ENCODE measurements at places on chromosomes 4 and X.

DNA sequence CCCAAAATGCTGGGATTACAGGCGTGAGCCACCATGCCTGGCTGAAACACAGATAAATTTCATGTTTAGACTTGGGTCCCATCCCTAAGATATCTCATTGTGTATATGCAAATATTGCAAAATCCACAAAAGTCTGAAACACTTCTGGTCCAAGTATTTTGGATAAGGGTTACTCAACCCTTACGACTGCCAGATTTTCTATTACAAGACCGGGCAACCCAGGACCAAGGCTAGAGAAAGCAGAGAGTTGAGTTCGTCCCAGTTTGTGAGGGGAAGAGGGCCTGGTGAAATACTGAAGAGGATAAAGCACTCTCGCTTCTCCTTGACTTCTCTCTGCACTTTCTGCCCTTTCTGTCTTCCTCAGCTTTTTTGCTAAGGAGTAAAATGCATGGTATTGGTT, 34.5 kb downstream of the ZFX start:
- DNase-seq = no peak

GRCh38 chr4:131509521-131509920, 1639.6 kb upstream of the PCDH10 start:
- DNase-seq = no peak

GRCh38 chrX:72079607-72080006, 52.1 kb downstream of the RTL5 start:
- peak; percentile 48 for DNase-seq

DNA sequence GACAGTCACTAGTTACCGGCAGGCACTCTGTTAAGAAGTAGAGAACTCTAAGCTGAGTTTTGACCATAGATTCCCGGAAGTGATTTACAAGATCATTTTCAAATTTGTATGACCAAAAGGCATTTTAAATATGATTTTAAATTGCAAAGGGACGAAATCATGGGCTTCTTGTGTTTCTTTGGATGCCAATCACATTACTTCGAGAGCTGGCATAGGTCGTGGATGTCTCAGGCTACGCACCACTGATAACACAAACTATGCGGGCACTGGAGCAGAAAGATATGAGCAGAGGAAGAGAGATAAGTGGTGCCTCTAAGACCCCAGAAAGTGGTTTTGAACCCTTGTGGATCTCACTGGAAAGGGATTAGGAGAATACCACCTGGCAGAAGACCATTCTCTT, 294.2 kb upstream of the FTHL17 start:
- DNase-seq = no peak

GRCh38 chrX:31228415-31228832, 156.6 kb upstream of the FTHL17 start:
- no peak for DNase-seq

- no peak for DNase-seq
Observed at GRCh38 chr4:74378573-74378972, 13.6 kb downstream of the EREG start.

DNA sequence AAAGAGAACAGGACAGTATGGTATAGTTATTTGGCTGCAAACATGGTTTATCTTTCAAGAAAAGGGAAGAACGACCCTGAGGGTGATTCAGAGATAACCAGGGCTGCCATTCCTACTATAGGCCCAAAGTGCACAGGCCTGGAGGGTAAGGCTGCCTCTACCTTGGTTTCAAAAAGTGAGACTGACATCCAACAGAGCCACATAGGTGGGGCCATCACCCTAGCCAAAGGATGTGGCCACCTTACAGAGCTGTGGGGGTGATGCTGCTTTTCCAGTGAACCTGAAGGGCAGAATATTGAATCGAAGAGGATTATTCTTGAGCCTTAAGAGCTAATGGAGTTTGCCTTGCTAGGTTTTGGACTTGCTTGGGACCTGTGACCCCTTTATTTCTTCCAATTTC, 15.7 kb downstream of the SH2D1A start:
- DNase-seq = no peak

DNA sequence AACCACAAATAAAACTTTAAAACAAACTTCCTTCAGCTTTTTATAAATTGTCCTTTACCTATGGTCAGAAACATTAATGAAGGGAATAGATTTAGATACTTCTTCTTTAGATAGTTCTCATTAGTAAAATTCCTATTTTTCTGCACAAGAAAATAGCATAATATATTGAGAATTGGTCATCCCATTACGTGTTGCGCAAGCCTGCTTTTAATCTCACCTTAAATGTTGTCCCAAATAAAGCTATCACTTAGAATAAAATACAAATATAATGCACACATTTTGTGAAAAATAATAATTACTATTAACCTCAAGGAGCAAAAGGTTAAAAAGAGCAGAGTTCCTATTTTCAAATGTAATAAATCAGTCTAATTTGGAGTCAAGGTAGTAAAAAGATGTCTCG, 95.2 kb upstream of the TTC29 start:
- no peak for DNase-seq

DNA sequence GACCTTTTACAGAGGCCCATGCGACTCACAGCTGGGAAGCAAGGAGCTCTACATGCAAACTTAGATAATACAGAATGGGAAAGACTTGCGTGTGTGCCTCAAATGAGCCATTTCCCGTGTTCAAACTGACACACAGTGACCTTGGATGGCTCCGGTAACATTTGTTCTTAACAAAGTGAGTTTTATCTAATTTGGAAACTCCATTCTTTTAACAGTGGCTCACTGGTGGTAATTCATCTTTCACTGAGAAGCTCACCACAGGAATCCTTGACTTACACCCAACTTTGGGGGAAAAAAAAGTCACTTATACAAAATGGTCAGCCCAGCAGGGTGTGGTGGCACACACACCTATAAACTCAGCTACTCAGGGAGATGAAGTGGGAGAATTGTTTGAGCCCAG, 190.6 kb downstream of the LDB2 start:
- no peak for DNase-seq

DNA sequence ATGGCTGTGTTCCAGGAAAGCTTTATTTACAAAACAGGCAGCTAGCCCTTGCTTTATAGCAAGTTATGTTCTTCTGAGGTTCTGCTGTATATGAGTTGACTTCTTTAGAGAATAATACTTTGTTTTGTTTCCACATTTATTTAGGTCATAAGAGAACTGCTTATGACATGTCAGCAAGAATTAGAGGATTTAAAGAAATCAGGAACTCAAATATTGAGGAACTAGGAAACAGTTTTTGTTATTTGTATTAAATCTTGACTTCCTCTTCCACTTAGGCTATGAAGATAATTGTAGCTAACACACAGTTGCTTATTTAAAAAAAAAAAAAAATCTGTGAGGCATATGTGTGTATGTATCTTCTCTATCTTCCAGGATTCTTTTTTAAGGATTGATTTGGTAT, 14.3 kb downstream of the ZRSR2 start:
- DNase-seq = no peak

DNA sequence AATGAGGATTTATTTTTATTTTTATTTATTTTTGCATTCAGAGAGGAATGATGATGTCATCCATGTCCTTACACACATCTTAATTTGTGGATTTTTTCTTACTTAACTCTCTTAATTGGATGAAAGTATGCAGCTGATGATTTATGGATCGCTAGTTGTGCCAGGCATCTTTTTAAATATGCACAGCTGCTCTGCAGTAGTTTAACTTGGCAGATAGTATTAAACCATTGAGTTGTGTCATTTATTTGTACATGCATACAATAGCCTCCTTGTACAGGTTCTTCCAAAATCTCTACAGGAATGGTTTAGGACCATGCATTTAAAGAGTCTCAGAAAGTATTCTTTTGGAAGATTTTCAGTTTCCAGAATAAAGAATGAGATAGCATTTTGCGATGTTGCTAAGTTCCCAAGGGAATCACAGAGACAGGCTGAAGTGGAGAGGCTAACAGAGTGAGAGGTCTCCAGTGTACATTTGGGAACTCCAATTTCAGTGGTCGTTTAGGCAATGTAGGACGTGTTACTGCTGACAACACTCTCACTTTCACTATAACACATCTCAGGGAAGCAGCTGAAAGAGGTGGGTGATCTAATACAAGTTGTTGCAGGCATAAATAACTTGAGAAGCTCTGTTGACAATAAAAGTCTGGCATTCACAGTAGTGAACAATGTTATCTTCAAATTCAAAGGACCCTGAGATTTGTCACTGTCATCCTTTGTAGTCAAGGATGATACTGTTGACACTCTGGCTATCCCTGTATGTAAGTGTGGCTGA, 49.9 kb upstream of the SCRG1 start:
- no peak for DNase-seq

- DNase-seq = peak; percentile 13
Observed at GRCh38 chr4:52172166-52172565, 121.1 kb downstream of the SPATA18 start.

DNA sequence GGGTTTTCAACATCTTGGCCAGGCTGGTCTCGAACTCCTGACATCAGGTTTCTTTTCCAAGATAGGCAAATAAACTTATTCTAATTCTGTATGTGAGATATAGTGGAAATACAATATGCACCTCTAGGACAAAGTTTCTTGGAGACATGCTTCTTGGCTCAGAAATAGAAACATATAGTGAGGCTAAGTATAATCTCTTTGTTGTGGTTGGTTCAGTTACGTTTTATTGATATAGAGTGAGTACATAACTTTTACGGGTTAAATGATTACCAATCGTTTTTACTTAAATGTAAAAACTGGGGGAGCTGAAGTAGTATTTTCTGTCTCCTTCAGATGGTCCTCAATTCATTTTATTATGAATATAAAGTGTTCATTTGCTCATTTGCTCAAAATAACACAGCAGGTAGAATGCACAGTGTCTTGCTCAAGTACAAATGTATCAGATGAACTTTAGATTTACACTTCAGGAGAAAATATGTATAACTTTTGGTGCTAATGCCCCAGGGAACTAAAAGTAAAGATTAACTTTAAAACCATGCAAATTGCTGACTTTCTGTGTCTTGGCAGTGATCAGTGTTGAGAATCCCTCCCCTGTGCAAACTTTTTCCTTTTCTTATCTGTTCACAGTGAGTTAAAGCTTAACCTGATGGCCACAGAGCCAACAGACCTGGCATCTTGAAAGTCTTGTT, 77.6 kb downstream of the AFF1 start:
- DNase-seq = no peak

DNA sequence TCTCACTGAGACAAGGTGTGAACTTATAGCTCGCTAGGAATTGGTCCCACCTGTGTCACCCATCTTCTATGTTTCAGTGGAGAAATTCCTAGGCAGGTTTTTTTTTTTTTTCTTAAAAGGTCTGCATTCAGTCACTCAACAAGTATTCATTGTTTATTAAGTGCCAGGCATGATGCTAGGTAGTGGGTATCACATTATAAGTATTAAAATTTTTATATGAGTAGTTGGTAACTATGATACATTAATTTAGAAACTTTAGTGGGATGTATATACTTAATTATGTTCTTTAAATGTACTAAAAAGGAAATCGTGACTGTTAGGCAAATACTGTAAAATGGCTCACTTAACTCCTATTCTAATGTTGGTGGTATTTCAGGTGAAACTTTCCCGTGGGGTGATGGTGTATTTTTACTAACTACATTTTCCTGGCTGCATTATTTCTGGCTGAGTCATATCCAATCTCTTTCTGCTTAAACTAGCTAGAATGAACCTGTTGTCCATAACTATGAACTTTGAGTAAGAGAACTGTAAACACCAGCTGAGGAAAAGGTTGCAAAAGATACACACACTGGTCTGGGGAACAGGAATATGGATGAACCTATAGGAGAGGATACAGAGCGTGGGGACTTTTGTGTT, 49.3 kb upstream of the MED14 start:
- no peak for DNase-seq

- no peak for DNase-seq
Observed at GRCh38 chrX:6599230-6599860, 64.4 kb upstream of the VCX3A start.

- DNase-seq = peak; percentile 5
Observed at GRCh38 chr4:31370866-31371465, 650.8 kb downstream of the PCDH7 start.

GRCh38 chrX:40064055-40064597, 33.6 kb downstream of the BCOR start:
- no peak for DNase-seq

GRCh38 chr4:138053641-138054301, 188.4 kb downstream of the SLC7A11 start:
- no peak for DNase-seq

DNA sequence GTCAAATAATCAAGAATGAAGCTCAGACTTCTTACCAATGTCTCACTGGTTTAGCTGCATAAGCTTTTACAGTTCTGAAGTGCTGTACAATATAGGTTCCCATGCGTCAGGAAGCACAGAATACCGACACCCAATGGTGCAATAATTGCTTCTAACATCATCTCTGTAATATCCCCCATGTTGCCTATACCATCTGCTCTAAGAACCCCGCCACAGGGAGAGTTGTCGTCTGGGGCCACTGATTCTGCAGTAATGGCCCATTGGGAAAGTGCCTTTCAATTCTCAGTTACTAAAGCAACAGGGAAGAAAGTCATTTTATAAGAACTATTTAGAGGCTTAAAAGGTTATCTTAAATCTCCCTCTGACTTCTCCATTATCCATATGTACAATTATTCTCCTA, 94.9 kb downstream of the GLRA3 start:
- no peak for DNase-seq

DNA sequence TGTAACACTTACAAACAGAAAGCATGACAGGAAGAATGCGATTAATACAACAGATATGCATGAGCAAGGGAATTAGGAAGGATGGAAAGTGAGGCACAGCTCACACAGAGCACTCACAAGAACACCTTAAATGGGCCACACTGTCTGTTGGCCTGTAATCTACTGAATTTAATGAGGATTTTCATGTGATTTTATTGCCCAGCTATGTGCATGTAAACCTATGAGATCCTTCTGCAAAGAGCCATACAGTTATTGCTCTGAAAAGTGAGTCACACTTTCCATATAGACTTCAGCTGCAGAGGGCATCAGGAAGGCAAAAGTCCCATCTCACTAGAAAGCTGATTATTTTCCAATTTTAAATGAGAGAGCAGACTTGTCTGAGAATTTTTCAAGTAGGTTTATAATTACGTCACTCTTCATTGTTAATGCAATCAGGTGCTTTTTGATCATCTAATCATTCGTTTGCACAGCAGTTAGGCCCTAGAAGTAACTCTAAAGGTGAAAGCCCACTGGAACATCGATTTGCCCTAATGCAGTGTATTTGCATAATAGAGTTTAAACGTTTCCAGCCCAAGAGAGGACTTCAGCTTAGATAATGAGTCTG, 832.7 kb upstream of the INTU start:
- DNase-seq = no peak

DNA sequence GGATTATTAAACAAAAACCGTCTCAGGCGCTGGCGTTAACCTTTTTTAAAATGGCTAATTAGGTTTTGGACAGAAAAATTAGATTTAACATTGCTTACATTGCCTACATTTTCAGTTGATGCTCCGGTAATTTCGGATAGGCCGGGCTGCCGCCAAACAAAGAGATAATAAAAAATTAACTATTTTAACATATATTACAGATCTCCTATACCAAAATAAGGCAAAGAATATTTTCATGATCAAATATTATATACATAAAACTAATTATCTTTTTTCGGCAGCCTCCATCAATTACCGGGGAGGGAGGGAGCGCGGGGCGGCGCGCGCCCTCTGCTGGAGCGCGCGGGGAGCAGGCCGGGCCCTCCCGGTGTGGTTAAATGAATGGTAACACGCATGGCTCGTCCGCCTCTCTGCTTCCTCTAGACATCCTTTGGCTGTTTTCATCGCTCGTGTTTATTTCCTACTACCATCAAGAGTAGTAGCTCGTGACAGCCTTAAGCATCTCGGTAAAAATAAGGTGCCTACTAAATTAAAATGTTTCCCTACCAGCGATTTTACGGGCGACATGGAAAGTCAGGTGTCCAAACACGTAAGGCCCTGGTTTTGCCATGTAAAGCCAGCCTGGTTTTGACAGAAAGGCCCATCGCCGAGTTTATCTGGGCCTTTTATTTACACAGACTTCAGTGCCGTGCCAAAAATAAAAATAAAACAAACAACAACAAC, 52.4 kb upstream of the TMEM33 start:
- DNase-seq = peak; percentile 70

All from endothelial cell (in vitro differentiated cells).